ENCODE measurements at places on chromosomes 2 and 18. TPM values are rescaled to one million over a fixed set of nuclear protein-coding genes. Genes with fewer than 3 reads are reported as not detected.
A peak's percentile ranks its signal among the peaks of the same experiment; 100 is the strongest.

DNA sequence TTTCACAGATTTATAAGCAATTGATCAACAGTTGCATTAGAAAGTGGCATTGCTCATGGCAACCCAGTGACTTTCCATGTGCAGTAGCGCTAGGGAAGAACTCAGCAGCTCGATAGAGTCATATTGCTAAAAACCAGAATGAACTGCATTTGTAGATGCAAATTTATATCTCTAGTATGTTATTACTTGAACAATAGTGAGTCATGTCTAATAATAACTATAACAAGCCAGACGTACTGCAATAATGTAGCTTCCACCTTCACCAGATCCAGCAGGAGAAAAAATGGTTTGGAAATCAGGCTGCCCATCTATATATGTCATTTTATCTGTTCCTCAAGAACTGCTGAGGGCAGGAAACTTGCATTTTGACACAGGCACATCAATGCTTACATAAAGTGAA lies 66.5 kb upstream of the FIGN start:
- H3K27ac ChIP-seq = no peak overlapping the region
- H3K4me1 ChIP-seq = no peaks in the 10 kb centered on the region

GRCh38 chr2:202023904-202024266 lies 9.8 kb upstream of the FZD7 start:
- no peak overlapping the region for H3K27ac ChIP-seq
- DNase-seq = no peak
- no peak overlapping the region for H3K4me3 ChIP-seq
- H3K27me3 ChIP-seq = peaks cover 14% of the 10 kb centered on the region

DNA sequence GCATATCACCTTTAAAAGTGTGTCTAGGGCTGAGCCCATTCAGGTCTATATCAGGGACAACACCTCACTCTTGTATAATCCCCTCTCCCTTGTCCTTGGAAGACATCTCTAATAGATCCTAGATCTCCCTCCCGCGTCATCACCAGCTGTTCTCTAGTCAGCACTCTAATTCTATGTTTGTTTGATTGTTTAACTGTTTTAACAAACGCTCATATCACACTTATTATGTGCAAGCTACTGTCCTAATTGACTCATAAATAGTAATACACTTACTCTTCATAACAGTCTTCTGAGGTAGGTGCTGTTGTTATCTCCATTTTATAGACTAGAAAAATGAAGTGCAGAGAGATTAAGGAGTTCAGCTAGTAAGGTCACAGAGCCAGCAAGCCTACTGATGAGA lies 1.6 kb upstream of the ERMN start:
- peak overlapping the region; percentile 66 for H3K4me3 ChIP-seq
- H3K36me3 ChIP-seq = peaks cover 7% of the 10 kb centered on the region
- H3K27ac ChIP-seq = peak overlapping the region; percentile 10
- no peak for DNase-seq
- no peaks in the 10 kb centered on the region for H3K27me3 ChIP-seq

GRCh38 chr2:45778720-45779171 lies 127.3 kb downstream of the PRKCE start:
- H3K36me3 ChIP-seq = no peaks in the 10 kb centered on the region
- peak; percentile 37 for DNase-seq
- peaks cover 11% of the 10 kb centered on the region for H3K4me1 ChIP-seq
- H3K4me3 ChIP-seq = peak overlapping the region; percentile 6
- H3K27ac ChIP-seq = no peak overlapping the region

DNA sequence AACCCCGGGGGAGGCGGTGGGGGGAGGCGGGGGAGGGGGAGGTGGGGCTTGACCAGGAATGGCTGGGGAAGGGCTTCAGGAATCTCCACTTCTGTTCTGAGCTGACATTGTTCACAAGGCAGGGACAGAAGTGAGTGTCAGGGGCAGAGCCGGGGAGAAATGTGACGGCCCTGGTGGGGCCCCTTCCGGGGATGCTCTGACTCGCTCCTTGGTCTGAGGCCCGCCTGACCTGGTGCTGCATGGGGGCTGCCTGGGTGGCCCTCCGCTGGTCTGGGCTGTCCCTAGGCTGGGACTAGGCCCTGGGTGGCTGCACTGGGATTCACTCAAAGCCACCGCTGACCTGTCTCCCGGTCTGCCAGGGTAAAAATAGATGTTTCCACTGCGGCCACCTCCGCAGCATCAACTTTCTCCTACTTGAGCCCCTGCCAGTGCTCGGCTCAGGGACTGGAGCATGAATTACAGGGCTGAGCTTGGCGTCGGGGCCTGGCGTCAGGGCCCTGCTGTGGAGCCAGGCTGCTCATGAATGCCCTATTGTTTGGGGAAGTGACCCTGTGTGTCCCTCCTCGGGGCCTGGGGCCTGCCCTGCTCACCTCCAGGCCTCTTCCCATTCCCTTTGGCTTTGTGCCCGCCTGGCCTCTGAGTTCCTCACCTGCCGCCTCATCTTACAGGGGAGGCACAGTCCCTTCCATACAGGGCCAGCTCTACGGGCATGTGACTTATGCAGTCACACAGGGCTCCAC lies 247.5 kb downstream of the DYSF start:
- H3K27me3 ChIP-seq = peaks cover 4% of the 10 kb centered on the region
- no peaks in the 10 kb centered on the region for H3K4me1 ChIP-seq
- no peaks in the 10 kb centered on the region for H3K36me3 ChIP-seq
- DNase-seq = peak; percentile 12
- H3K4me3 ChIP-seq = no peak overlapping the region

DNA sequence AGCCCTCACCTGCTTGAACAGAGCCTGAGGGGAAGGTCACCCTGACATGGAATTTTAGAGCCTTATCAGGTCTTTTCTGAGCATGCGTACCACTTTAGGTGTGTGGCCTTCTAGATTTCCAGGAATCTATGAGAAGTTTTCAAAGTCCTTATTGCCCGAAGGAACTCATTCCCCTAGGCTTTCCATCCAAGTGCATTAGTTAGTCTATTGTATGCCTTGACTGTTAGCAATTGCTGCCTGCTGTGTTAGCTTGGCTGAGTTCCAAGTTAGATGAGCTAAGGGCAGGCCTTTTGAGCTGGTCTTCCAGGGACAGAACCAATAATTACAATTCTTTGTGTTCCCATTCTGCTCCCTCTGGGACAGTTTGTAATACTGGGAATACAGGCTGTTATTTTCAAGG lies 30.8 kb upstream of the PUM2 start:
- no peak overlapping the region for H3K27ac ChIP-seq
- DNase-seq = no peak
- H3K27me3 ChIP-seq = peaks cover 21% of the 10 kb centered on the region
- H3K4me1 ChIP-seq = peaks cover 4% of the 10 kb centered on the region

DNA sequence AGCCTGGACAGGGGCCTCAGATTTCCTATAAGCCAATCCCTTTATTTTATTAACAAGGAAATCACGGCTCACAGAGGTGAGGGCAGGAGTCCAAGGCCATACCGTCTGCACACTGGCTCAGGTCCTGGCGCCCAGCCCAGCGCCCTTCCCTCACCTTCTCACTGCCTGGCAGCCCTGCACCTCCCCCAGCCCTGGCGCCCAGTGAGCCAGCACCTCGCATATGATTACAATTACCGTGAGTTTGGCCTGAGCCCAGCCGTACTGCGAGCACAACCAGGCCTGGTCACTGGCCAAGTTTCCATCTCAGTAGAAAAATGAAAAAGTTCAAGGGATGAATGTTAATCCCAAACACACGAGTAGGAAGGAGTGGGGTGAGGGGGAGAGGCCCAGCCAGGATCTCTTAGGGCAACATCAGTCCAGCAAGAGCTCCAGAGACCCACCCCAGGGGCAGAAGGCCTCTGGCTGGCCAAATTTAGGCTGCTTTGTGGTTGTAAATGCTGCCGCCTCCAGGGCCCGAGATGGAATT lies 68.4 kb downstream of the MCFD2 start:
- no peak overlapping the region for H3K4me3 ChIP-seq
- H3K4me1 ChIP-seq = no peaks in the 10 kb centered on the region
- no peak for DNase-seq
- H3K36me3 ChIP-seq = no peaks in the 10 kb centered on the region
- peaks cover 11% of the 10 kb centered on the region for H3K27me3 ChIP-seq

DNA sequence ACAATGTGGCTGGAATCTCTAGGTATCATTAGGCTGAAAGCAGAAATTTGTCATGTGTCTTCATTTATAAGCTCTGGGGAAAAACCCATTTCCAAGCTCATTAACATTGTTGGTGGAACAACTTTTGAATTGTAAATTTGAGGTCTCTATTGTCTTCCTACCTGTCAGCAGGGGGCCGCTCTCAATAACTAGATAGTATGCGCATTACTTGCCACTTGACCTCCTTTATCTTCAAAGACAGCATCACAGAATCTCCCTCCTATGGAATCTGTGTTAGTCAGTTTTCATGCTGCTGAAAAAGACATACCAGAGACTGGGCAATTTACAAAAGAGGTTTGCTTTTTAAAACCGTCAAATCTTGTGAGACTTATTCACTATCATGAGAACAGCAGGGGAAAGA lies 223.1 kb downstream of the CALCRL start:
- H3K36me3 ChIP-seq = no peaks in the 10 kb centered on the region
- H3K27ac ChIP-seq = no peak overlapping the region
- H3K4me1 ChIP-seq = no peaks in the 10 kb centered on the region
- DNase-seq = no peak
- no peaks in the 10 kb centered on the region for H3K27me3 ChIP-seq

DNA sequence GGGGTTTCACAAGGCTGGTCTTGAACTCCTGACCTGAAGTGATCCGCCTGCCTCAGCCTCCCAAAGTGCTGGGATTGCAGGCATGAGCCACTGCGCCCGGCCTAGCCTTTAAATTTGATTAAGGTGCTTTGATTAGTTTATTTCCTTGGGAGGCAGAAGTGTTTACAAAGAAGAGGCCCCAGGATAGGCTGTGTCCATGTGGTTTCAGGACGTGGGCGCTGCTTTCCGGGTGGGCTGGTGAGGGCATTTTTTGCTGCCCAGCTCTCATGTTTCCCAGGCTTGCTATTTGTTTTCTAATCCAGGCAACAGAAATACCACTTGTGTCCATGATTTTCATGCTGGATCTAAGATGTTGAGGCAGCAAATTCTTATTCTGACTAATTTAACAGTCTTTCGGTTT lies 124.2 kb downstream of the SH3RF3 start:
- H3K4me1 ChIP-seq = peaks cover 3% of the 10 kb centered on the region
- H3K4me3 ChIP-seq = no peak overlapping the region
- peaks cover 5% of the 10 kb centered on the region for H3K27me3 ChIP-seq
- H3K36me3 ChIP-seq = no peaks in the 10 kb centered on the region
- no peak for DNase-seq

GRCh38 chr2:198701481-198701880 lies 756.3 kb downstream of the SATB2 start:
- no peaks in the 10 kb centered on the region for H3K4me1 ChIP-seq
- no peak overlapping the region for H3K27ac ChIP-seq
- no peak for DNase-seq

DNA sequence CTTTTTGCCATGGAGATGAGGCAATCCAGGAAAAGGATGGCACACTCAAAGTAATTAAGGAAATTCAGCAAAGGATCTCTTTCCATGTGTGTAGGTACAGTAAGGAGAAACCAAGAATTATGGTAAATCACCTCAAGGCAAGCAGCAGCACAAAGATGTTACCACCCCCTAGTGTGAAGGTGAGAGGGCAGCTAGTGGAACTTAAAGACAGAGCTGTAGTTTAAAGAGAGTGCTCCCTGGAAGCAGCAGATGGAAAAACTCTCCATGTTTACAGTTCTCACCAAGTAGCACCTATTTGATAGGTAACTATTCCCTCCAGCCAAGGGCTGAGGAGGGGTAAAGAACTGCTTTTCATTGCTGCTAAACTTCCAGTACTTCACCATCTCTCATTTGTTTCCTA lies 860.4 kb upstream of the CRIM1 start:
- DNase-seq = no peak
- H3K4me1 ChIP-seq = no peaks in the 10 kb centered on the region
- no peaks in the 10 kb centered on the region for H3K36me3 ChIP-seq
- H3K27me3 ChIP-seq = no peaks in the 10 kb centered on the region
- H3K27ac ChIP-seq = no peak overlapping the region

- H3K27ac ChIP-seq = no peak overlapping the region
- H3K4me1 ChIP-seq = peaks cover 6% of the 10 kb centered on the region
- DNase-seq = no peak
- H3K36me3 ChIP-seq = peaks cover 2% of the 10 kb centered on the region
- H3K4me3 ChIP-seq = no peak overlapping the region
These were observed 41.4 kb downstream of the OXER1 start for GRCh38 chr2:42722320-42723190.

GRCh38 chr2:18560797-18561085 lies 288 bp upstream of the RDH14 start:
- peak overlapping the region; percentile 88 for H3K4me3 ChIP-seq
- peak overlapping the region; percentile 89 for H3K27ac ChIP-seq

- no peak overlapping the region for H3K27ac ChIP-seq
- H3K36me3 ChIP-seq = no peaks in the 10 kb centered on the region
- no peaks in the 10 kb centered on the region for H3K4me1 ChIP-seq
These were observed 144.8 kb upstream of the TNP1 start for GRCh38 chr2:217004656-217005055.

GRCh38 chr2:227614246-227614645 lies 394 bp downstream of the SCYGR3 start:
- H3K27me3 ChIP-seq = peaks cover 50% of the 10 kb centered on the region
- no peak overlapping the region for H3K4me3 ChIP-seq
- no peak for DNase-seq
- no peak overlapping the region for H3K27ac ChIP-seq

GRCh38 chr2:126803434-126803775 lies 95.3 kb upstream of the TEX51 start:
- H3K27me3 ChIP-seq = peaks cover 3% of the 10 kb centered on the region
- H3K4me1 ChIP-seq = no peaks in the 10 kb centered on the region
- DNase-seq = no peak
- H3K36me3 ChIP-seq = no peaks in the 10 kb centered on the region

GRCh38 chr2:83944191-83944590 lies 514.9 kb downstream of the SUCLG1 start:
- no peak overlapping the region for H3K4me3 ChIP-seq
- no peak for DNase-seq
- no peaks in the 10 kb centered on the region for H3K4me1 ChIP-seq
- H3K27me3 ChIP-seq = no peaks in the 10 kb centered on the region
- no peaks in the 10 kb centered on the region for H3K36me3 ChIP-seq

- no peak for DNase-seq
- no peaks in the 10 kb centered on the region for H3K4me1 ChIP-seq
- H3K27ac ChIP-seq = no peak overlapping the region
- no peaks in the 10 kb centered on the region for H3K36me3 ChIP-seq
- no peaks in the 10 kb centered on the region for H3K27me3 ChIP-seq
These were observed 360.3 kb downstream of the IRS1 start for GRCh38 chr2:226439337-226439736.

DNA sequence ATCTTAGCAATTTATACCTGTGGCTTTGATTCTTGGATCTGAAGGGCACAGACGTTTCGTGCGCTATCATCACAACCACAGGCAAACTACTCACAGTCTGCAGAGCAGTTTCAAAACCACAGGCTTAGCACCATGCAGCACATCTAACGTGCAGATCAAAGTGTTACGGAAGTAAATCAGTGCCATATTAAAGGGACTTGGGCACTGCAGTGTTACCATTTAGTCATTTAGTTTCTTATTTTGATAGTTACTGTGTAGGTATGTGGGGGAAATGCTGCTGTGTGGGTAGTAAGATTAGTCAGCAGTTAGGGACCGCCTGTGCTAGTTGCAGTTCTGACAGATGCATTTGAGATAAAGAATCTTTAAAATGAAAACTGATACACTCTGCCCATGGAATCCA lies 384.0 kb downstream of the NBAS start:
- H3K36me3 ChIP-seq = peaks cover 19% of the 10 kb centered on the region
- H3K4me3 ChIP-seq = peak overlapping the region; percentile 59
- H3K4me1 ChIP-seq = peaks cover 27% of the 10 kb centered on the region
- no peak for DNase-seq
- peak overlapping the region; percentile 4 for H3K27ac ChIP-seq

The EML6 gene
- 2.1 TPM for total RNA-seq

The GRHL1 gene
- total RNA-seq = 0.25 TPM

The GREB1L gene
- total RNA-seq = not detected

The FSHR gene
- not detected for total RNA-seq

The MRO gene
- total RNA-seq = not detected

The FAM110C gene
- 0.69 TPM for total RNA-seq

The ZNF804A gene
- 0.08 TPM for total RNA-seq

The REG3G gene
- total RNA-seq = not detected

The RNU2-63P gene
- total RNA-seq = 21.5 TPM

Measured in activated naive CD8-positive, alpha-beta T cell treated with anti-CD3 and anti-CD28 coated beads, Interleukin-2, amount 10 ng/mL, durations not matched to agents 7 days and 5 days (primary cell).